Activated B cell treated with CpG ODN at 0.5 μM for 24 hours (primary cell): ENCODE measurements at places on chromosomes 2 and 18.
A peak's percentile ranks its signal among the peaks of the same experiment; 100 is the strongest.

DNA sequence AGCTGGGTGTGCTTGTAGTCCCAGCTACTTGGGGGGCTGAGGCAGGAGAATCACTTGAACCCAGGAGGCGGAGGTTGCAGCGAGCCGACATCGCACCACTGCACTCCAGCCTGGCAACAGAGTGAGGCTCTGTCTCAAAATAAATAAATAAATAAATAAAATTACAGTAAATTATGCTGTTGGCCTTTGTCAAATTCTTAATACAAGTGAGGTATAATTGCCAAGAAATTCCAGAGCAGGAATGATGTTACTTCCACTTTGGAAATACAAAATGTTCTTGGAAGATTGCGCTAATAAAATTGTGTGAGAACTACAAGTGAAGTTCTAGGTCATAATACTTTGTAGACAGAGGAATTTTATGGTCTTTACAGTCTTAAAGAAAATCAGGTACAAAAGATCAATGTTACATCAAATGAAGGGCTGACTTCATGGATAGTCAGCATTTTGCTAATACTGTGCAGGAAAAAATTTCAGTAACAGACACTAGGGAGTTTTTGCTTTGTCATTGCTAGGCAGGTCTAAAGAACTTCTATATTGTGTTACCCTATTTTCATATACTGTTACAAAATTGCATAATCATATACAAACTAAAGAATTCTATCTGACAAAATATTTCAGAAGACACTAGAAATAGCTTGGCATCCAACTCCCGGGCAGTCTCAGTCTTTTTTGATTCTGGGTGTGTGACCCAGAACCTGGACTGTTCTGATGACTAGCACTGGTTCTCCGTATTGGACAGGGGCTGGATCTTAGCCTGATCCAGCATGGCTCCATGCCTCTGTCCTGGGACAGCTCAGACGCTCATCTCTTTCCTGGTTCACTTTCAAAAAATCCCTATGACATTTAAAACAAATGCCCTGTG is 76.0 kb upstream of the STK17B start:
- H3K27ac ChIP-seq = peak overlapping the region; percentile 91
- no peak for DNase-seq
- no peaks in the 10 kb centered on the region for H3K27me3 ChIP-seq

- H3K36me3 ChIP-seq = no peaks in the 10 kb centered on the region
- no peaks in the 10 kb centered on the region for H3K27me3 ChIP-seq
- H3K27ac ChIP-seq = peak overlapping the region; percentile 96
Measured at GRCh38 chr2:231612109-231612455, 19.4 kb downstream of the TEX44 start.

DNA sequence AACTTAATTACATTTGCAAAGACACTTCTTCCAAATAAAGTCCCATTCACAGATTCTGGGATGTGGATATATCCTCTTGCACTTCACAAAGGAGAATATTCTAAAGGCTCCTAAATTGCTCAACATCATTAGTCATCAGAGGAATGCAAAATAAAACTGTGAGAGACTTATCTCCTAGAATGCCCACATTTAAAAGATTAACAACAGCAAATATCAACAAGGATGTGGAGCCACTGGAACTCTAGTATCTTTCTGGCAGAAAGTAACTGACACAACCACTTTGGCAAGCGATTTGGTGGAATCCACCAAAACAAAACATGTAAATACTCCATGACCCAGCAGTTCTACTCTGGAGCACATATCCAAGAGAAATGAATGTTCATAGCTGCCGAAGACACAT is 4.6 kb downstream of the NEU2 start:
- no peak overlapping the region for H3K27ac ChIP-seq
- H3K4me1 ChIP-seq = no peaks in the 10 kb centered on the region
- peaks cover 2% of the 10 kb centered on the region for H3K27me3 ChIP-seq
- no peak for DNase-seq

GRCh38 chr2:41775366-41776025 is 272.3 kb upstream of the PKDCC start:
- H3K27ac ChIP-seq = no peak overlapping the region
- no peaks in the 10 kb centered on the region for H3K36me3 ChIP-seq
- H3K4me3 ChIP-seq = no peak overlapping the region
- DNase-seq = no peak

- DNase-seq = no peak
- peaks cover 44% of the 10 kb centered on the region for H3K36me3 ChIP-seq
- no peaks in the 10 kb centered on the region for H3K4me1 ChIP-seq
- H3K27me3 ChIP-seq = no peaks in the 10 kb centered on the region
- H3K27ac ChIP-seq = no peak overlapping the region
- H3K4me3 ChIP-seq = no peak overlapping the region
Measured at GRCh38 chr18:70175216-70175615, 30.3 kb downstream of the RTTN start.

DNA sequence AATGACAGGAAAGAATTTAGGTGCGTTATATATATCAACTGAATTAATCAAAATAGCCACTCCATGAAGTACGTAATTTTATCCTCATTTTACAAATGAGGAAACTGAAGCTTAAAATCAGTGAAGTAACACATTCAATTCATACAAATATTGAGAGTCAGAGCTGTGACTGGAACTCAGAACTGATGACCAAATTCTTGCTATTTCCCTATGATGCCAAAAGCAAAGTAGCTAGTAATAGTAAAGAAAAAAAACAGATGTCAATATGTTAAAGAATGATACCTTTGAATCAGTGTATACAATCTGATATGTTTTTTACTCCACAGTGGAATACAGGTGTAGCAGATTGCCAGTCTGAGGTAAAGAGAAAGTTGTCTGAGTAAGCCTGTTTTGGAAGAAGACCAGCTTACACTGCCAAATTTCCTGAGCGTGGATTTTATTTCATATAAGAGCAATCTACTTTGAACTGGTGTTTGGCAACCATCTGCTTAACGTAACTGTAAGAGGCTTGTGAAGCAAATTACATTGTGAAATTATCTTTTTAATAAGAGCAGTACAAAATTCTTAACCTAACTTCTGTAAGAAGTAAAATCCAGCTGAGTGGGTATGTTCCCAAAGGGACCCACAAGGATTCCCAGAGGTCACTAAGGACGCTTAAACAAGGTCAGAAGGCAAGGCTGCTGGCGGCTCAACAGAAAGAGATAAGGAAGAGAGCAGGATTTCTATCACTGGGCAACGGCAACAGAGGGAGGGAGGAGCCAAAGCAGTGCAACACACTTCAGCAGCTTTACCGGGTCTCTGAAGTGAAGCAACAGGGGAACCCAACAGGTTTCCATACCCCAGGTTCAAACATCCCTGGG is 85.6 kb downstream of the IKZF2 start:
- no peaks in the 10 kb centered on the region for H3K27me3 ChIP-seq
- H3K27ac ChIP-seq = peak overlapping the region; percentile 21
- DNase-seq = no peak
- H3K36me3 ChIP-seq = no peaks in the 10 kb centered on the region
- peaks cover 26% of the 10 kb centered on the region for H3K4me1 ChIP-seq

DNA sequence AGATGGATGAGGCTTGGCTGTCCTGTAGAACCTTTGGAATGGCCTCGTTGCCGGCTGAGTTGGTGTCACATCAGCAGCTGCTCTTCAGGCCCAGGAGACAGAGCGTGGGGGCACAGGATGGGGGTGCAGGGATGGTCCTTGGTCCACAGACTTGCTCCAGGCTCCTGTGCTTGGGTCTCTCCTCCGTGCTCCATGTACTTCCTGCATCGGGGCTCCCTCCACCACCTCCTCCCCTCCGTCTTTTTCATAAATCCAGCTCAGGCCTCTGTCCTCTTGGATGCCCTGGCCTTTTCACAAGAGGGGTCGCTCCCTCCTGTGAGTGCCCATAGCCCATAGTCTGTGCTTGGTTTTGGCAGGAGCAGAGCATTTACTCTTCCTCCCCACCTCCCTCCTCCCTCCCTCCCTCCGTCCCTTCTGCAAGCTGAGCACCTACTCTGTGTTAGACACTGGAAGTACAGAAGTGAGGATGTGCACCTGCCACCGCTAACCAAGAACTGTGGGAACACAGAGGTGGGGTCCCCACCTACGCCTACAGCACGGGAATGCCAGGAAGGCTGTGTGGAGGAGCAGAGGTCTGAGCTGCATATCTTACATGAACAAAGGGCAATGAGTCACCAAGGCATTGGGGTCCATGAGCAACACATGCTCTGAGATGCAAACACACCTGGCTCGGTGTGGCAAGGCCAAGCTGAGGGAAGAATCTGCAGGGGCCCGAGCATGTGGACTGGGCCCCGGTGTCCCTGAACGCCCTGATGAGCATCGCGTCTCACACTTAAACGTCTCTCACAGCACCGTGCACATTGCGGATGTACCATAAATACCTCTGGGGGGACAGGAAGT is 458.7 kb upstream of the HS6ST1 start:
- no peaks in the 10 kb centered on the region for H3K4me1 ChIP-seq
- no peak overlapping the region for H3K27ac ChIP-seq
- no peak overlapping the region for H3K4me3 ChIP-seq
- no peaks in the 10 kb centered on the region for H3K36me3 ChIP-seq

- no peaks in the 10 kb centered on the region for H3K36me3 ChIP-seq
- H3K4me3 ChIP-seq = peak overlapping the region; percentile 86
- H3K4me1 ChIP-seq = no peaks in the 10 kb centered on the region
- H3K27ac ChIP-seq = no peak overlapping the region
- peak; percentile 18 for DNase-seq
Measured at GRCh38 chr2:25981596-25982272, 563 bp downstream of the KIF3C start.

DNA sequence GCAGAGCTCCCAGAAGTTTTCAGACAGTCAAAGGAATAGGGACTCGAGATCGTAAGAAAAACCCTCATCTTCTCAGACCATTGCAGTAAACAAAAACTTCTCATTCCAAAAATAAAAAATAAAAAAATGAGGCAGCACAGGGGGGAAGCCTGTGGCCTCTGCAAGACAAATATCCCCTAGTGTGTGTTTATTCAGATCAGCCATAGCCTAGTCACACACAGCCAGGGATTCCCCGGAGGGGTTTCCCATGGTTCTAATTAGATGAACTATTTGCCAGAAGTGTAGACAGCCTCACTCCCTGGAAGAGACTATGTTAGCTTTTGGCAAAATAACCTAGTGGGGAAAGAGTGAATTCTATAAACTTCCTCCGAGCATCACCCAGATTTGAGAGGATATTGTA is 122.9 kb upstream of the KLF7 start:
- no peaks in the 10 kb centered on the region for H3K36me3 ChIP-seq
- peaks cover 8% of the 10 kb centered on the region for H3K4me1 ChIP-seq
- H3K4me3 ChIP-seq = no peak overlapping the region
- DNase-seq = no peak
- H3K27me3 ChIP-seq = peaks cover 2% of the 10 kb centered on the region
- no peak overlapping the region for H3K27ac ChIP-seq

- H3K27me3 ChIP-seq = no peaks in the 10 kb centered on the region
- no peak for DNase-seq
- no peak overlapping the region for H3K4me3 ChIP-seq
- peaks cover 7% of the 10 kb centered on the region for H3K4me1 ChIP-seq
- H3K27ac ChIP-seq = no peak overlapping the region
- peaks cover 61% of the 10 kb centered on the region for H3K36me3 ChIP-seq
Measured at GRCh38 chr18:63348508-63349136, 18.4 kb downstream of the KDSR start.

GRCh38 chr2:172242961-172243360 is 140.3 kb upstream of the DLX2 start:
- DNase-seq = no peak
- no peak overlapping the region for H3K27ac ChIP-seq
- H3K4me3 ChIP-seq = no peak overlapping the region
- no peaks in the 10 kb centered on the region for H3K4me1 ChIP-seq

- no peaks in the 10 kb centered on the region for H3K27me3 ChIP-seq
- DNase-seq = no peak
- H3K4me1 ChIP-seq = no peaks in the 10 kb centered on the region
- H3K4me3 ChIP-seq = no peak overlapping the region
- H3K36me3 ChIP-seq = peaks cover 70% of the 10 kb centered on the region
Measured at GRCh38 chr2:43448822-43449110, 147.1 kb downstream of the THADA start.

DNA sequence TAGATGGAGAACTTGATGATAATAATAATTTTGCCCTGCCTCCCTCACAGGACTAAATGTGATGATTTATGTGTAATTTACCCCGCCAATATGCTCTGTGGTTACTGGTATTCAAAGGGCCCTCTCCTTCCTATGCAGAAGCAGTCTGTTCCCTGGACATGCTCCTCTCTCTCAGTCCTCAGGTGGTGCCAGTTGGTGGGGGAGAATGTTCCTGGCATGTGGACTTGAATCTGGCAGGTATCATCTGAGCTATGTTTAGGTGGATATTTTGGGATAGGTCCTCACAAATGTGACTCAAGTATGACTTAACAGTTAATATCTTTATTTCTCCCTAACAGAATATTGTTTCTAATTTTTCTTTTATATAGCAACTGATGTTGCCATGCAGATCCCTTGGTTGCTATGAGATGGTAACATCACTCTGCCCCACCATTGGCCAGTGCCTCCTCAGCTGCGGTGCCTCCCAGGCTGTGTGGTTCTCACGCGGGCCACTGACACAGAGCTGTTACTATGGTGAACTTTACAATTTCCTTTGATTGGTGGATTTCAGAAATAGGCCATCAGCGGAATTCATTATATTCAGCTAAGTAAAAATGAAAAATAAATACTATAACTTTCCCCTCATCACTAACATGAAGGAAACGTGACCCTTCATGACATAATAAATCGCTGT is 106.7 kb upstream of the PELI1 start:
- no peak overlapping the region for H3K4me3 ChIP-seq
- peaks cover 2% of the 10 kb centered on the region for H3K36me3 ChIP-seq
- no peak overlapping the region for H3K27ac ChIP-seq
- no peaks in the 10 kb centered on the region for H3K27me3 ChIP-seq
- DNase-seq = no peak

- no peak overlapping the region for H3K27ac ChIP-seq
- DNase-seq = no peak
- H3K36me3 ChIP-seq = no peaks in the 10 kb centered on the region
- no peak overlapping the region for H3K4me3 ChIP-seq
Measured at GRCh38 chr2:49306925-49307324, 152.6 kb upstream of the FSHR start.

DNA sequence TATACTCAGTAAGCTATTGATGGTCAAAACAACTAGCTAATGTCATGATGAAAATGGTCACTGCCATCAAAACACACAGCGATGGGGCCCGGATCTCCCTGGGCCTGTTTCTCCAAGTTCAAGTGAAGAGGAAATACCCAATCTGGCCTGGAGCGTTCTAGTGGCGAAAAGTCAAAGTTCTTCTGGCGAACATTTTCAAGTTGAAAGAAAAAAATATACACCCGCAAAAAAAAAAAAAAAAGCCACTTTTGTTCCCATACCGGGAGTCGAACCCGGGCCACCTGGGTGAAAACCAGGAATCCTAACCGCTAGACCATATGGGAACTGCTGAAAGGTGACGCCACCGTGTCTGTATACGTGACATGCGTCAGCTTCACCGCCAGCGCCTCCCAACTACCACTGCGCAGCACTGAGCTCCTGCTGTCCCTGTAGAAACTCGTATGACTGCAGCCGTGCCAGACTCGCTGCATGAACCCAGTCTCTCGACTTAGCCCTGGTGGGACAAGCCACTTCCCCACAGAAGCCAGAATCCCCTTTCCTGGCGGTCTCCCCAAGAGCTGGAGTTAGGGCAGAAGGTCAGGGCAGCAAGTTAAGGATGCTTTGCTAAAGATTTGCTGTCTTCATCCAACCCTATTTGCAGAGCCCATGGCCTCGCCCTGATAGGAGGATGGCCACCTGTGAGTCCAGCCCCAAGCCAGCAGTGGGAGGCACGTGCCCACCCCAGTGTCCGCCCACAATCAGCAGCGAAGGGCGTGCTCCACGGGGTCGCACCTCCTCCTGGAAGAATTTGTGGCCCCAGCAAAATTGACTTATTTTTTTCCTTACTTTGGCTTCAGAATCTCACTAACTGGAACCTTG is 5.6 kb upstream of the IMP4 start:
- DNase-seq = no peak
- H3K4me1 ChIP-seq = peaks cover 24% of the 10 kb centered on the region
- H3K36me3 ChIP-seq = peaks cover 38% of the 10 kb centered on the region
- peaks cover 3% of the 10 kb centered on the region for H3K27me3 ChIP-seq
